ENCODE measurements at places on chromosomes 5 and 9.

DNA sequence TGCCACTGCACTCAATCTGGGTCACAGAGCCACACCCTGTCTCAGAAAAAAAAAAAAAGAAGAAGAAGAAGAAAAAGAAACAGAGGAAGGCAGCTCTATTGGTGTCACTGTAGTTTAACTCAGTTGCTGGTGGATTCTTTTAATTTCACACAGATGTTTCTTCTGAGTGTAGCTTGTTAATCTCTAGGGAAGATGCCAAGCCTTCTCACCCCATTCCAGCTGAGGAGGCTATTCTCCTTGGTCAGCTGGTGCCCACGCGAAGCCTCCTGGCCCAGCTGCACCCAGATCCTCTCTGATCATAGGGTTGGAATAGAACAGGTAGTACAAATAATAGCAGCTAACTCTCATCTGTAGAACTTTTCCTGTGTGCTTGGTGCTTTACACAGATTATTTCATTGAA lies 113.8 kb upstream of the SPRY4 start:
- DNase-seq, result no peak

DNA sequence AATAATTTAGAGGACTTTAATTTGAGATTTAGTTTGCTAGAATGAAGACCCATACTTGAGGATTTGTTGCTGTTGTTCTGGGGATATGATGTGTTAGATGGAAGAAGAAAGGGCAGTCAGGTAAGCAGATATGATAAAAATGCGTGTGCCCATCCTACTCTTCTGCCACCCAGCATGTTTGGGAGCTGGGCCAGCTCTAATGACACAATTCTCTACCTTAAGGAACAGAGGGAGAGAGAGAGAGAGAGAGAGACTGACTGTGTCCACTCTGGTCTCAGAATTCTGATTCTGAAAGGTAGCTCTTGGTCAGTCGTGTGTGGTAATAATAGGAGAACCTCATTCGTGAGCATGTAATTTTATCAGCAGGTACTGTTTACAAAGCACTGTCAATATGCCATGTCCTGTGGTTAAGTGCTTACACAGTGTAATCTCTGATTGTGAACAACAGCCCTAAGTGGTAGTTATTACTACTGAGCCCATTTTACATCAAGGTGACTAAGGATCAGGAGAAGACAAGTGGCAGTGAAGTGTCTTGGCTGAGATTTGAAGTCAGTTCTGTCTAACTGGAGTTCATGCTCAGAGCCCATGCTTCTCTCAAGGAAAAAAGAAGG lies 307.4 kb upstream of the SEMA6A start:
- DNase-seq, result no peak

- DNase-seq, result no peak
Measured at GRCh38 chr5:119271758-119272730, 83.8 kb upstream of the TNFAIP8 start.

DNA sequence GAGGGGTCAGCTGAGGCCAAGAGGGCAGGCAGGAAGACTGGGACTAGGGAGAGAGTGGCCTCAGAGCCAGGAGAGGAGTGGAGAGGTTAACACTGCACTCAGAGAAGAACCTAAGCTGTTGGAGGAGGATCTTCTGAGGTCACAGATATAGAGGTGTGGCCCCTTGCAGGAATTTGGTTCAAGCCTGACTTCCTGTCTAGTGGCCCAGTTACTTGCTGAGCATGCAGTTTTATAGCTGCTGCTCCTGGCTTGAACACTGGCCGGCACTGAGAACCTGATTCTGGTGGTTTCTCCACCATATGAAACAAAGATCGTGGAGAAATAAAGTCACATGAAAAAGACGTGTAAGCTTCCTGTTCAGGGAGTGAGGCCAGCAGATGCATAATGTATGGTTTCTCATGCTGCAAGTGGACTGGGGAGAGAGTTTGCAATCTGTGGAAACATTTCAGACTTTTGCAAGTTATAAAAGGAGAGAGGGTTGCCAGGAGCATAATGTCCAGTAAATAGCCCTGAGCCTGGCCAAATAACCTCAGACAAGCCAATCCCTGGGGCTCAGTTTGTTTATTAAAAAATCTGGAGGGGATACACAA lies 82.6 kb downstream of the GALNT10 start:
- DNase-seq, result no peak

GRCh38 chr5:39580702-39581453 lies 156.1 kb upstream of the DAB2 start:
- no peak for DNase-seq

DNA sequence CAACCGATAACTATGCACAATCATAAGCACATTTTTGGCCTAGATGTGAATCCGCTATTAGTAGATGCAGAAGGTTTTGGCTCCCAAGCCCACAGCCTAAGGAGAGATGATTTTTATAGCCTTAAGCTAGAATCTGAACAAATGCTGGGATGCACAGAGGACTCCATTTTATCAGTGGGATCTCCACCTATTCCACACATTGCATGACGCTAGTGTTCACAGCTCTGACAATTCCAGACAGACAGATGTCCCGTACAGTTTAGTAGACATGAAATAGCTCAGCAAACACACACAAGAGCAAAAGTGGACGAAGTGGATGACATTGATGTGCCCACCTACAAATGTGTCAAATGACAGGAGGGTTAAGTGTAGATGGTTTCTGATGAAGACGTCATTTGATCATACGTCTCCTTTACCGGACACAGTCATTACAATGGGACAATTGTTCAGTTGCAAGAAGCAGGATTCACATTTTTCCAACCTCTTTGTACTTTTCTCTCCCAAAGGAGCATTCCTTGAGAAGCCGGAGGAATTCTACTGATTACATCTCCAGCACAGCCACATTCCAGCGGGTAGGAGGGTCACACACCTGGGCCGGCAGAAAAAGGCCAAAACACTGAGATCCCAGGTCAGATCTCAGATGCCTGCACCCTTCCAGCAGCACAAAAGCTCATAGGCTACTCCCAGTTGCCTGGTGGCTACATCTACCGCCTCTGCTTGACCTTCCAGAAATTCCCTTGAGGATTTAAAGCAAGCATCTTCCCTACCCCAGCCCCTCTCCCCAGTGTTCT lies 202.4 kb downstream of the SLIT3 start:
- DNase-seq, result no peak

DNA sequence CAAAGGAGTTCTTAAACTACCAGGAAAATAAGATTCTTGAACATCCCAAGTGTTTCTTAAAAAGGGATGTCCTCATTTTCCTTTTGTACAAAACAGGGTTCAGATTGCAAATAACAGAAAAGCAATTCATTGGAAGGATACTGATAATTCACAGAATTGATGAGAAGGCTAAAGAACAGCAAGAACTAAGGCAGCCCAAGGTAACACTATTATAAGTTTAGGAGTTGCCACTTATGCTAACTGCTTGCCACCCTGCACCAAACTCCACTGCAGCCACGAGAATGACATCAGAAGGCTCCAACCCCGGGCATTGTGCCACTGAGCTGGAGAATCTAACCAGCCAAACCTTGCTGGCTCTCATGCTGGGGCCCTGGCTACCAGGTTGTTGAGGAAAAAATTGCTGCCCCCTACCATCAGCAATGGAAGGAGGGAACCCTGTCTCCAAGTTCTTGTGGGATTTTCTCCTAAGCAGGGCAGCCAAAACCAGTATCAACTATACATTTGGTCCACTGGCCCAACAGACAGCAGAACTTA lies 123.4 kb downstream of the ARL15 start:
- DNase-seq, result no peak

- no peak for DNase-seq
Measured at GRCh38 chr5:157085930-157086329, 22.9 kb downstream of the HAVCR2 start.

- no peak for DNase-seq
Measured at GRCh38 chr9:21160178-21160577, 6.3 kb downstream of the IFNA21 start.

GRCh38 chr5:163041254-163041653 lies 396.1 kb upstream of the CCNG1 start:
- no peak for DNase-seq

GRCh38 chr5:181219262-181220177 lies 3.6 kb upstream of the TRIM41 start:
- no peak for DNase-seq

DNA sequence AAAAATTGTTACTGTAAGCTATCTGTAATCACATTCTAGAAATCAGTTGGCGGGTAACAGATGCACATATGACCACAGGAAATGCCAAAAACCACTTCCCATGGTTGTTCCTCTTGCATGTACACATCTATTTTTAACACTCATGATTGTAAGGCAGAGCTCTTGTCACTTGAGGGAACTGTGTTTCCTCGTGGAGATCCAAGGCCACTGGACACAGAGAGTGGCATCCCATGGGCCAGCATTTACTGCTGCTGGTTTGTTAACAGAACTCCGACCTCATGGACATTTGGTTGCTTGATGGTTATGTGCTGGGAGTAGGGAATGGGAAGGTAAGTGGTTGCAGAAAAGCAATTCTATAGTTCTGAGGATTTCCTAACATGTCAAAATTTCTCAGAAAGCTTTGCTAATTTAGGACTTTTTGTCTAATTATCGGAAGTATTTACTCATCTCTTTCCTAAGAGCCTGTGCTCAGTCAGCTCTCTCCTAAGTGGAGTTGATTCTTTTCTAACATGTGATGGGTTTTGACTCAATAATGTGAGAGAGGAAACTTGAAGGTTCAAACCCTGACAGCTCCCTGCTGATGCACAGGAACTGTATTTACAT lies 202.0 kb upstream of the NR3C1 start:
- no peak for DNase-seq

DNA sequence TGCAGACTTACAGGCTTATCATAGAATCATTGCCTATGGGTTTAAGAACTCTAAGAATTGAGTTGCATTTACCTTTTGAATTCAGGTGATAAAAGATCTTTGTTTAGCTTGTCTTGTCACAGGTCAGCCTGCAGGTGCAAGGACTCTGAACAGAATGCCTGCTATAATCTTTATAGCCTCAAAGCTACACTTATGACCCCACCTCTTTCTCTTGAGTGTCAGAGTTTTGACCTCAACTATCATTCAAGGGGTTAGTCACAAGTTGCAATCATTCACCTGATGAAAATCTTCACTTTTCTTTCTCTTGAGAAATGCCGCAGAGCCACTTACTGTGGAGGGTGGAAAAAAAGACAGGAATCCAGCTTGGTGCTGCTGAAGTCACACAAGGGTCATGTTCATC lies 49.5 kb downstream of the ERCC6L2 start:
- no peak for DNase-seq

- DNase-seq, result no peak
Measured at GRCh38 chr9:134629586-134630392, 11.8 kb upstream of the COL5A1 start.

- DNase-seq, result no peak
Measured at GRCh38 chr9:137943655-137944054, 66.1 kb downstream of the CACNA1B start.

DNA sequence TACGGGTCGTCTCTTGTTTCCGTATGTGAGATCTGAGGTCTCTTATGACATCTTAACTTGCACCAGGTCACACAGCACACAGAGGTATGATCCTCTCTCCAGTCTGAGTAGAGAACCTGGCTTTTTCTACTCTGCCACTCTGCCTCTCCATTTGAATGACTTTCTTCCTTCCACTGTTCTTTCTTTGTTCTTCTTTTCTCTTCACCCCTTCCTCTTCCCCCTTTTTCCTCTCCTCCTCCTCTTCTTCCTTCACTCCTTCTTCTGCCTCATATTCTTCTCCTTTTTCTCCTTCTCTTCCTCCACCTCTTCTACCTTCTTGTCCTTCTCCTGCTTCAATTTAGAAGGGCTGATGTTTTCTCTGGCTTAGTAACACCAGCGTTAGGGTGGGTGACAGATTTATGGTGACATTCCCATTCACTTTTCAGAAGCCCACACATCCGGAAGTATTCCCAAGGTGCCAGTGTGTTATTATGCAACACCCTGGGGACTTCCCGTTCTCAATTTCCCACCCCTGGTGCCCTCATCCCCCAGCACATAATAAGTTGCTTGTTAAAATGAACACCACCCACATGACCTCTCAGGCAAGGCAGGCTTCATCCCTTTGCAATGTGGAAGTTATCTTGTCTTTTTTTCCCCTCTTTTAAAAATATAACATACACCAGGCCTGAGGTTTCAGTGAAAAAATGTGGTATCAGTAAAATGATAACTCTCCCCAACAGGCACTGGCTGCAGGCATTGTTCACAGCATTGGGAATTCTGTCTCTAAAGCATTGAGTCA lies 122.0 kb downstream of the PAPPA start:
- no peak for DNase-seq

DNA sequence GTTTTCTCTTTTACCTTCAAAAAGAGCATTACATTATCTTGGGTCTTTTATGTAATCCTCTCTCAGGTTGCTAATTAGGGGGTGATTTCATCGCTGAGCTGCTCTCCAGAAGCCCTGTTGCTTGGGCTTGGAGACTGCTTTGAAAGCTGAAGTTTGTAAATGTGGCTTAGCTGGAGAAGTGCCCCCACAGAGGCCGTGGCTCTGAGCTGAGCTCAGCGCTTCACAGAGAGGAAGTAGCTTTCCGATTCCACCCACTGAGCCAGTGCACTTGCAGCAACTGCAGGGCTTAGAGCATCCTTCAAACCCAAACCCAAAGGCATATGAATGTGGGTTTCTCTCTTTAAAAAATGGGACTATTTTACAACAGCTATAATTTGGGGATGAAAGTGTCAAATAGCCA lies 13.7 kb upstream of the NXNL2 start:
- no peak for DNase-seq

DNA sequence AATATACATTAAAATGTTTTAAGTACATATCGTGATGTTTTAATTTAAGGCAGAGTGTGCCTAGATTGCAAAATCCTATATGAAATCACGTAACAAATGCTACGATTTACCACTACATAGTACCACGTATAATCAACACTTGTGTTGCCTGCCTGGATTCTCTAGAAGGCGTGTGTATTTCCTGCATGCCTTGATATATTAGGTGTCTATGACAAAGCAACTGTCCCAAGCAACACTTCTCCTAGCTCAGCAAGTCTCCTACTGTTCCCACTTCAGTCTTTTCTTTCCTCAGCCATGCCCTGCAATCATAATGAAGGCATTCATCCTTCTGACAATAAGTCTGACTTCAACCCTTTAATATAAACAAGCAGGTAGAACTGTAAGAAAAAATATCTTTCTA lies 89.6 kb downstream of the PTPRD start:
- no peak for DNase-seq

DNA sequence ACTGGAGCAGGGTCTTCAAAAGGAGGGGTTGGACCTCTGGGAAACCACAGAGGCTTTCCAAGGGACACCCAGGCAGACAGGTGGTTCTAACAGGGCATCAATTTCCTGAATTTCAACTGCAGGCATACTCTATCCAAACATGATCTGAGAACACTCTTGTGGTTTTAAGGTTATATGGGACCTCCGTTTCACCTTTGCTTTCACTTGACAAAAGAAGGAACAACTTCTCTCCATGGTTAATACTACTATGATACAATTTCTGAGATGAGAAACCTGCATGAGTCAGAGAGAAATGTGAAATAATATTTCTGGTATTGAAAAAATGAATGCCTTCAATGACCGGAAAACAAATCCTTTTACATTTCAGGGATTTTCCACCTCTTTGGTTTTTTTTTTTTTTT lies 28.0 kb upstream of the ERAP1 start:
- no peak for DNase-seq

GRCh38 chr5:135481387-135481786 lies 29.2 kb upstream of the TIFAB start:
- no peak for DNase-seq

DNA sequence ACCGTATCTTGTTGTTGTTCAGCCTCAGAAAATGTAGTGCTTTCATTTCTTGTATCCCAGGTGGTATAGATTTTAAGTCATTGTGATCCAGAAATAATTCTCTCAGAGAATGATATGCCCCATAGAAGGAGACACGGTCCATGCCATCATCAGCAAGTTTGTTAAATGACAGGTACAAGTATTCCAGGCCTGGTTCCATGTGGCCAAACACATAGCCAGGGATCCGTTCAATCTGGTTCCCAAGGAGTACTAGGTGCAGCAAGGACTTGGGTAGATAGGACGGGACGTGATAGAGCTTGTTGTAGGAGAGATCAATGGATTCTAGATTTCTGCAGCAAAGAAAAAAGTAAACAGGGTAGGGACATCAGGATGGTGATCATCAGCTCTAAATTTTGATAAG lies 18.4 kb upstream of the ASPN start:
- no peak for DNase-seq
